Aorta (tissue), 5 donors: ENCODE measurements at places on chromosomes 2 and 18.

- no peak for DNase-seq
These were observed 19.5 kb upstream of the HES6 start for GRCh38 chr2:238259061-238260020.

GRCh38 chr2:101486258-101486701 lies 11.4 kb upstream of the RFX8 start:
- DNase-seq: no peak

DNA sequence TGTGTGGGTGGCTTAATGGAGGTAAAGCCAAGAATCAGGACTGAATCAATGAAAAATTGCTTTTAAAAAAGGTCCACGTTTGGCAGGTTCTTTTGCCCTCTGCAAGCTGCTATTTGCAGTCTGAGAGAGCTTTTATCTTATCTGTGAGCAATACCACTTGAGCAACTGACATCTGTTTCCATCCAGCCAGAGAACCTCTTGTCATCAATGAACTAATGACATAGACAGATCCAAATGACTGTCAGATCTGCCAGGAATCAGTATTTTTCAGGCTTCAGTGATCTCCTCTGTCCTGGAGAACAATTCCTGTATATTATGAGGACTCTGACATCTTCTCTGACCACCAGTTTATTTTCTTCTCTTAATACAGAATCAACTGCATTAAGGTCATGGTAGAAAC lies 608.1 kb downstream of the LRP1B start:
- no peak for DNase-seq

DNA sequence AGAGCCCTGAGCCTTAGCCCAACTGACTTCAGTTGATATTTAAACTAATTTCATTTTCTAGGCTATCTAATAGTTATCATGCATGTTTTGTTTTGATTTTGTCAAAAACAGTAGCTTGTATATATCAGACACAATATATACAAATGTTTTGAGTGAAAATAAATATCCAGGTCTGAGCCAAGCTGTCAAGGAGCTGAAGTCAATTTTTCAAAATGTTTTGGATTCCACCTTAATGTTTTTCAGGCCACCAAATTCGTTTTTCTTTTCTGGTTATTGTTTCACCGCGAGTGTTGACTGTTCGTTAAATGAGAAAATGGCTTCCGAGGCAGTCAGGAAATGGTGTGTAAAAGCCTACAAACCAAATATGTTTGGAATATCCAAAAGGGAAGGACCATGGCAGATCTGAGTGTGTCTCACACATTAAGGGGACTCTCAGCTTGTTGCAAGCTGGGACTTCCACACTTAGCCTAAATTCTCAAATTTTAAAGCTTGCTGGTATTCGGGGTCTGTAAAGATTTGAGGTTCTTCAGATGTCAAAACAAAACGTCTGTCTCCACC lies 2.8 kb downstream of the HOXD12 start:
- no peak for DNase-seq

DNA sequence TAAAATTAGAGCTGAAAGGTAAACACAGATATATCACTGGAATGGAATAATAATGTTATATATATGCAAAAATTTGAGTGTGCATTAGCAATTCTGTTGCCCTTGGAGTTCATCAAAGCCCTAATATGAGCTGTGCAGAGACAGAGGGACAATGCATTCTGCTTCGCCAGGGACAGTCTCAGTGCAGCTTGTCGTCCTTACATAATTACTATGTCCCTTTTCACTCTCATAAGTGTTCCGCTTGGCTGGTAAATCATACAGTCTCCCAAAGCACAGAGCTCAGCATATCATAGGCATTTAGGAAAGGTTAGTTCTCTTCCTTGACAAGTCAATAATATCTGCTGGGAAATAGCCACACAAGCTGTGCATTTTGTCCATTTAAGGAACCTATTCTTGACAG lies 30.7 kb downstream of the MAPK4 start:
- no peak for DNase-seq

- DNase-seq: no peak
These were observed 56.1 kb upstream of the LYPD1 start for GRCh38 chr2:132726155-132726554.

DNA sequence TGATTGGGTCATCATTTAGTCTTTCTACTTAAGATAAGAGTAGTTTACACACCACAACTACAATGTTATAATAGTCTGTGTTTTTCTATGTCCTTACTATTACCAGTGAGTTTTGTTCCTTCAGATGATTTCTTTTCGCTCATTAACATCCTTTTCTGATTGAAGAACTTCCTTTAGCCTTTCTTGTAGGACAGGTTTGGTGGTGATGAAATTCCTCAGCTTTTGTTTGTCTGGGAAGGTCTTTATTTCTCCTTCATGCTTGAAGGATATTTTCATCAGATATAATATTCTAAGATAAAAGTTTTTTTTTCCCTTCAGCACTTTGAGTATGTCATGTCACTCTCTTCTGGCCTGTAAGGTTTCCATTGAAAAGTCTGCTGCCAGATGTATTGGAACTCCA lies 38.0 kb upstream of the SLC16A14 start:
- no peak for DNase-seq
